Hematopoietic multipotent progenitor cell treated with erythropoietin and hydrocortisone succinate and interleukin-3 and kit ligand, for 17 days (in vitro differentiated cells): ENCODE measurements at places on chromosomes 2 and 18.
A peak's percentile ranks its signal among the peaks of the same experiment; 100 is the strongest.

GRCh38 chr2:160205505-160205904 is 5.4 kb upstream of the ITGB6 start:
- no peak for DNase-seq

DNA sequence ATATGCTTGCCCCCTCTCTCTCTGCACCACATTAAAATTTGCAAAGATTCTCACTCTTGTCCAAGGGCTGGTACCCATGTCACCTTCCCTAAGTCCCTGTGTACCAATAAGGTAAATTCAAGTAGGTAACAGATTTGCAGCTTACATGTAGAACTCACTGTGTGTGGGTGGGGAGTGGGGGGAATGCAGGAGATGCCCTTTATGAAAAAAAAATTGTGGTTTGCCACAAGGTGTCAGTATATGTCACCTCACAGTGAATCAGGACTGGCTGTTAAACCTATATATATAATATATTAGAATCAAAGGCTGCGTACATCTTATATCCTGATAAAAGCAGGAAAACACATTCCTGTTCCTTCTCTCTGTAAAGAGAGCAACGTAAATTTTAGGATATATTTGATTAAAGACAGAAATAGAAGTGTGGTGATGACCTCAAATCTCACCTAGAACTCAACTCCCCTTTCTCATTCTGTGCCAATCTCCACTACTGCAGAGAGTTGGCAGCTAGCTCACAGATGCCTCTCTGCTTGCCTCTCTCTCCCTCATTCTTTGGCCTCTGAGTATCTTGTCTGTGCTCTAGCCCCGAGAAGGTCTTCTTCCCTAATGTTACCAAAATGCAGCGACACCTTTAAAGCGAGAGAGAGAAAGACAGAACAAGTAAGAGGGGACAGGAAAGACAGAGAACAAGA is 536 bp downstream of the XDH start:
- no peak for DNase-seq

- no peak for DNase-seq
Measured at GRCh38 chr2:151922845-151923666, 94.8 kb upstream of the ARL5A start.

DNA sequence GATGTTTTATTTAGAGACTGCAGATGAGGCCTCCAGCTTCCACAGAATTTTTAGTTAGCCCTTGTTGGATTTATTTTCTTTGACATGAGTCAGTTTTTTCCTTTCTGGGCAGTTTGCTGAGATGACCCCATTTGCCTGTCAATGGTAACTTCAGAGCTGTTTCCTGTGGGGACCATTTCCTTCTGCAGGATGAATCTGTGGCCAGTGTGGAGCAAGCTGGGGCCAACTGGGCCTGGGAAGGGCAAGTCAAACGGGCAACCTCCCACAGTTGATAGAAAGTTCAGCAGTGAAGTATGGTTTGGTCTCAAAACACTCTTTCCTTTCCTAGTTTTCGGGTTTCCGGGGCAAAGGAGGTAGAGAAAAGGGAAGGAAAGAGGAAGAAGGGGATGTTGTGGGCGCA is 291.4 kb upstream of the NRP2 start:
- DNase-seq: no peak

DNA sequence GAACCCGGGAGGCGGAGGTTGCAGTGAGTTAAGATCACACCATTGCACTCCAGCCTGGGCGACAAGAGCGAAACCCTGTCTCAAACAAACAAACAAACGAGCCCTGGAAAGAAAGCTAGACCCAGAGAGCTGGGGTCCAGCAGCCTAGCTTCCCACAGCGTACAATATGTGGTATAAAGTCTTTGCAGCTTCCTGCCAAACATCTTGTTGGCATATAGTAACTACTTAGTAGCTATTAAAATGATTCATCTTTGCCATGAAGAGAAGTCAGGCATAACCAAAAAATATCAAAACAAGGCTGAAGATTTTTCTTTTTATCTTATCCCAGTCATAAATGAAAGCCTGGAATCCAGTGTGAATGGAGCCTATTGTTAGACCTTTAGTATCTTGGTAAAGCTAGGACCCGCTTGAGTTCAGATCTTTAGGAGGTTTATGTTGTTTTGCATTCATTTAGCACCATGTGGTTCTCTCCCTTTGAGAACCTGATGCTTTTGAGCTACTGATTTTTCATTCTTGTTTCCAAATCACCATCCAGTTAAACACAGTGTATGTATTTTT is 139.7 kb upstream of the NOSTRIN start:
- no peak for DNase-seq

GRCh38 chr2:50344509-50345106 is 687.3 kb downstream of the NRXN1 start:
- no peak for DNase-seq

DNA sequence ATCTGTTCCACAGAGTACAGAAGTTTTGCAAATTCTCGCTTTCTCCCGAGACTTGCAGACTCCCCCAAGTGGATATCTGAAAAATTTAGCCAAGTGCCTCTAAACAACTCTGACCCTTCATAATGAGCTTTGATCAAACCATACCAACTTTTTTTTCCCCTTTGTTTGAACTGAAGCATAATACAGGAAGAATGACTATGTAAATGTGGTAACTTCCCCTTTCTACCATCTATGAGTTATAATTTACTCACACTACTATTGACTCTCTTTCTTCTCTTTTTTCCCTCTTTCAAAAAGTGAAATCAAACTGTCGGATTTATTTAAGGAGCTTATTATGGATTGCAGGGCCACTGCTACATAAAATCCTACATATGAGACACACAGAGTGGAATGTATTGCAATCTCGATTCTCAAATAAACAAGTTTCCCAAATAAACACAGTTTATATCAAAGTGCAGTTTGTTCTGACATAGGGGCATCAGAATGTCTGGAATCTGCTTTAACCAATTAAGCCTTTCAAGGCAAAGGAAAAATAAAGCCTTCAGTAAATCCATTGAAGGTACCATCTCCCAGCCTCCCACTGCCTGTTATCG is 1.4 kb upstream of the ZNF804A start:
- no peak for DNase-seq

DNA sequence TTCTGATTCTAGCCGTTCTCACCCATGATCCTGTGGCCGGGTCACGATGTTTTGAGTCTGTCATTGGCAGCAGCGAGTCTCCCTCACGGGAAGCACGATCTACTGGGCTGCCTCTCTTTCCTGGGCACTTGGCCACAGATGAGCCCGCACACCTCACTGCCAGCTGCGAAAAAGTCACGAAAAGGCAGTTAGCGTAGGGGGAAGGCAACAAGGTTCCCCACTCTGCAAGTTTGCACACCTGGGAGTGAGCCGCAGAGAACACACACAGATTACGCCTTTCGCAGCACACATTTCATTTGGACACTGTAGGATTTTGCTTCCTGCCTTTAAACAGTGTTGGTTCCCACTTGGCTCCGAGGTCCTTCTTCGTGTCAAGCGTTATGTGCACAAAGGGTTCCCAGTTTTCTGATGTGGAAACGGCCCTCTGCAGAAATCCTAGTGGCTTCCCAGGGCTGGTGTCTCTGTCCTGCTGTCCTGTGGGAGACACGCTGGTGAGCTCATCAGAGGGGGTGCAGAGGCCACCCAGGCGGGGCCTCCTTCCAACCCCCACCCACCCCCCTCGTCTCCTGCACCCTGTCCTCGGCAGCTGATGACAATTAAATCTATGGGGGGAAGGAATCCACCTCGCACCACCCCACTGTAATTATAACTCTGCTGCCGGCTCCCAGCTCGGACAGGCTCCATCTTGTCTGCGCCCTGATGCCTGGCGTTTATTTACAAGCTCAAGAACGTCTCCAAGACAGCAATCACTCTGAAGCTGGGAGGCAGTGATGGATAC is 157.3 kb upstream of the SALL3 start:
- no peak for DNase-seq

DNA sequence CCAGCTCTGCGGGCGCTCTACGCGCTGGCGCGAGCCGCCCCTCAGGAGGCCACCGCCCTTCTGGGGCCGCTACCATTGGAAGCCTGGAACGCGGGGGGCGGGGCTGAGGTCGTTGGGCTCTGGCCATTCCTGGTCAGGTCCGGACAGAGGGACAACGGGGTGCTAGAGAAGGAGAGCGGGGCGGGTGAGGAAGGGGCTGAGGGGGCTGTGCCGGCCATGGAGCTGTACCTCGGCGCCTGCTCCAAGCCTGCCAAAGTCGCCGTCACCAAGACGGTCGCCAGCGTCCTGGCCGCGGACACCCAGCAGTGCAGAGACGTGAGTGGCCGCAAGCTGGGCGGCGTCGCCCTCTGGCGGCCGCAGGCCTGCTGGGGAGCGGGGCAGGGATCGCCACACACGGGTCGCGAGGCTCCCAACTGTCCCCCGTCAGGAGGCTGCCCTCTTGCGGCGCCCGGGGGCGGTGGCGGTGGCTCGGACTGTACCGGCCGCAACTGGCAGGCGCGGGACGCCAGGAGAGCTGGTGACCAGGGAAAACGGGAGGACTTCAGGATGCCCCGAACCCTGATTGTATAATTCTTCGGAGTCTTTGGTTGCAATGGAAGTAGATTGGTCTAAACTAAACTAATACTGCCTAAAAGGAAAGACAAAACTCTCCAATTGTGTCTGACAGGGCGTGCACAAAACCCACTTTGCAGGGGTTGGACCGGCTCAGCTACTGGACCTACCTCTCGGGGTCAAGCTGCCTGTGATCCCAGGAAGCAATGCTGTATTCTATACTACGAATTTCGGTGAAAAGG is at the start of gene FSIP2:
Gene FSIP2 (plus strand): TSS at position 126 of the 794 bp plus-strand sequence. CDS start 91 bp downstream, at position 217.
- DNase-seq: peak; percentile 24

DNA sequence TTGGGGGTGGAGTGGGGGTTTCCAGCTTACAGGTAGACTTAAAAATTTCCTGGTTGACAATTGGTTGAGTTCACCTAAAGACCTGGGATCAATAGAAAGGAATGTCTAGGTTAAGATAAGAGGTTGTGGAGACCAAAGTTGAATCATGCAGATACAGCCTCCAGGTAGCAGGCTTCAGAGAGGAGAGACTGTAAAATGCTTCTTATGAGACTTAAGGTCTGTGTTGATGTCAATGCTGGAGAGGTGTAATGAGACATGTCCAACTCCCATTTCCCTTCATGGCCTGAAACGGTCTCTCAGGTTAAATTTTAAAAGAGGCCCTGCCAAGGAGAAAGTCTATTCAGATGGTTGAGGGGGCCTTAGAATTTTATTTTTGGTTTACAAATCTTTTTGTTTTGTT is 38.5 kb upstream of the RND3 start:
- no peak for DNase-seq

GRCh38 chr18:9106094-9106493 is 3.6 kb downstream of the NDUFV2 start:
- DNase-seq: no peak

DNA sequence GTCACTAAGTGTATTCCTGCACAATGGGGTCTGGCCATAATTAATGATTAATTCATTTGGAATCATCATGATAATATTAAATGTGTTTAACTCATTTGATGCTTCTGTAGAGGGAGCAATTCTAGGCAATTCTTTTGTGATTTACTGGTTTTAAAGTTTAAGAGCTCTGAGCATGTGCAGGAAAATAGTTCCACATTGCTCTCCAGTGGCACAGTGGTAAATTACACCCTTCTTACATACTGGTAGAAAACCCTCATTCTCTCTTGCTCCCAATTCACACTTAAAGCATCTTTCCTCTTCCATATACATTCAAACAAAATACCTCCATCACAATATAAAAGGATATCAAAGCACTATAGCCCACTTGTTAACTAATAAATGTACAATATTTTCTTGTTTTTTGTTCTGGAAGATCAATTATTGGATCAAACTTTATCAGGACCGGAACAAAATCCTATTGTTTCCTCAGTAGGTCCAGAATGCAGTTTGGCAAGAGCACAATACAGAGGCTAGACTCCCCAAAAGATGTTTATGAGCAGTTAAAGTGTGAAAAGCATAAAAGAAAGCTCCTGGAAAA is 844.3 kb downstream of the MBD2 start:
- no peak for DNase-seq

DNA sequence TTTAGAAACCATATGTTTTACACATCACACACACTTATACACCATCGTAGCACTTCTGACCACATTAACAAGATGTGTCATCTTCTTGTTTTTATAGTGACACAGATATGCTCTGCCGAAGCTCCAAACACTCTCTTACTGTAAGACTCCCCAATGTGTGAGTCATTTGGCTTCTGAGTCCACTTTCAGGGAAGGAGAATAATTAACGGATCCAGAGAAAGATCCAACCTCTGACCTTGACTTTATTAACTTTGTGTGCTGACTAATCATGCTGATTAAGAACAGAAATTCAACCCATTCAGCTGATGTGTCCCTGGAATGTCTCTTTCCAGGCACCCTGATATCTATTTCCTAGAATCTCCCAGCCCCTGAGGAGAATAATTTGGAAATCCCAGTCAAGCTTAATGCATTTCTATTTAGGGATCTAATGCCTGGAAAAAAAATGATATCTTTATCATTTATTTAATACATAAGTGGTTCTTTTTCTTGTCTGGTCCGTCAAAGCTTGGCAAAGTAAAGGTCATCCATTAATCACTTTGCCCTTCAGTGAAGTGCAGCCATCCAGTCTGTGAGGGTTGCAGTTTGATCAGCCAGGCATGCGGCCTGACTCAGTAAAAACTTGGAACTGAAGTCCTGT is 615.8 kb upstream of the SYT4 start:
- no peak for DNase-seq
